ENCODE measurements at places on chromosomes 11 and 22.

- peak; percentile 69 for DNase-seq
Observed at GRCh38 chr22:40757071-40757470, 62.1 kb downstream of the SLC25A17 start.

GRCh38 chr11:79503028-79503427 lies 62.2 kb upstream of the TENM4 start:
- DNase-seq, result no peak

DNA sequence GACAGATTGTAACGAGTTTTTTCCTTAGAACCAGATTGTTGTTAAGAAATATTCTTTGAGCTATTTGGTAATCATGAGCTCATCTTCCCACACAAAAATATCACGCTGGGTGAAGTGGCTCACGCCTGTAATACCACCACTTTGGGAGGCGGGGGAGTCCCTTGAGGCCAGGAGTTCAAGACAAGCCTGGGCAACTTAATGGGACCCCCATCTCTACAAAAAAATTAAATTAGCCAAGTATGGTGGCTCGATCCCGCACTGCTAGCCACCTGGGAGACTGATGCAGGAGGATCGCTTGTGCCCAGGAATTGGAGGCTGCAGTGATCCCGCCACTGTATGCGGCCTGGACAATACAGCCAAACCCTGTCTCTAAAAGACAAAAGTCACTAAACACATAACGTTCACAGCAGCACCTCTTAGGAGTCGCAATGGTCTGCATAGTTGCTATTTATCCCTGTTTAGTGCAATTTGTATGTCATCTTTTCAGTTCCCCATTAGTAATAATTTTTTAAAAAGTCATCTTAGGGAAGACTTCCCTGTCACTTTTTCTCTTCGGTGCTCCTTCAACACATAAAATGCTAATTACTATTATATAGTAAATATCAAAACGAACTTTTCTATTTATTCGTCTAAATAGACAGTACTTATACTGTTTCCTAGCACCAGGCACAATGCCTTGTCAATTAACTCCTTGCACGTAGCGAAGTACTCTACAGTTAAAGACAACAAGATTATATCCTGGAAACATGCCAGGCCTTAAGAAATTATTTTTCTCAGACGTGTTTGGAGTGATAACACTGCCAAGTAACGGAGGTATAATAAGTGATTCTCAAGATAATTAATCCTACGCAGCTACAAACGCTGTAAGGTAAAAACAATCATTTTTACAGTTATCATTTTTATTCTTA lies 1.1 kb downstream of the ST13 start:
- DNase-seq, result no peak

DNA sequence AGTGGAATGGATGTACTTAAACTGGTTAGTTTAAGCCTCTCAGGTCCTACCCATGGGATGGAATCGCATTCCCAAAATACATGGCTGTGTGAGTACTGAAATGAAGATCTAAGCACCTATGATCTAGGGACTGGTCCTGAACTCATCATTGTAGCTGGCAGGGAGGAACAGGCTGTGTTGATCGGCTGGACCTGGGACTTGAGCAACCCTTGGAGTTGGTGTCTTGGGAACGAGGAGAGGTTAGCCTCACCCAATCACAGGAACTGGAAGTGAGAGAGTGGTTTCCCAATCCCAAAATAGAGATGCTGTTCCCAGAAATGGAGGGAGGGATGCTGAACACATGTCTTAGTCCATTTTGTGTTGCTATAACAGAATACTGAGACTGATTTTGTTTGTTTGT lies 16.4 kb upstream of the ASCC2 start:
- DNase-seq, result no peak

- no peak for DNase-seq
Observed at GRCh38 chr11:215581-216037, 8.1 kb downstream of the RIC8A start.

DNA sequence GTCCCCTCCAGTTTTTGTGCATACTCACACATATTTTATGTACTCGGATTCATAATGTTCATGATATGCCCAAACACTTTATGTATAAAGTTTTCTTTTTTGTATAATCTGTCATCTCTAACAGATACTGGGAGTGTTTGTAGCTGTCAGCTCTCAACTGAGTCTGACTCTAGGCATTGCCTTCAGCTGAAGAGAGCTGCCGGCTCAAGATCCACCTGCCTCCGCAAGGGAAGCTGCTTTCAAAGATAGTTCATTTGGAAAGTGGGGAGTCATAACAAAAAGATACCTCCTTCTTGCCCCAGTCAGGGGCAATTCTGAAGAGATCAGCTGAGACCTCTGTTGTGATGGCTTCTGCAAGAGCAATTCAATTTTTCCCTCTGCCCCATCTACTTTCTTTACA lies 58.9 kb downstream of the GUCY1A2 start:
- no peak for DNase-seq

Measured in keratinocyte (primary cell).